NCI-H226 (cell line): ENCODE measurements at places on chromosomes 13 and 19.

DNA sequence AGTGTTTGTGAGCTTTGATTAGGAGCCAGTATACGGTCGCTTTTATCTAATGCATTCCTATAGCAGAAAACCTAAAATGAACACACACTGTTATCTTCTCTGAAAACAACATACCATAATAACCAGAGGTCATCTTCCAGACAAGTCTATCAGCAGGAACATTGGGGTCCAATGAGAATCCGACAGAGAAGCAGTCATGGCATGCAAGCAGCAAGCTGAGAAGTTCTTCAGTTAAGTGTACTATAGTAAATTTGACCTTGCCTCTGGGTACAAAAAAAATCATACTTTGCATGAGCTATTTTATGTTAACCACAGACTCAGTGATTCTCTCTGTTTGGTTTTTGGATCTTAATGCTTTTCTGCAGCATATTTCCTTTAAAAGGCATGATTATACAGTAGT lies 1505.1 kb downstream of the PCDH9 start:
- DNase-seq: no peak

GRCh38 chr19:5288347-5288739 lies 52.3 kb downstream of the PTPRS start:
- no peak for DNase-seq

DNA sequence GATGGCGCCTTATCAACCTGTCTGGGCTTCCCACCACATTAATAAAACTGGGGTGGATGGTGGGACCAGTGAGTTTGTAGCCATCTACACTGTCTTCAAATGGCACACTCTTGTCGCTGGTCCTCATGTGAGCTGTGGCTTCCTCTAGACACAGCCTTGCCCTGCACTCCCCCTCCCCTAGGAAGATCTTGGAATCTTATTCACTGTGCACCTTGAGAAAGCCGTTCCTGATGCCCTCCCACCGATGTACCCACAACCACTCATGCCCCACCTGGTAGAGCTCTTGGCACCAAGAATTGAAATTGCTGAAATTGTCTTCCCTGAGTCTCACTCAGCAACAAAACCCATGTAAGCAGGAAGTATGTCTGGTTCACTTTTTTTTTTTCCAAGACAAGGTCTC lies 146.0 kb downstream of the PTPRS start:
- DNase-seq: no peak

GRCh38 chr19:948842-949496 lies 23.1 kb downstream of the ARID3A start:
- no peak for DNase-seq

DNA sequence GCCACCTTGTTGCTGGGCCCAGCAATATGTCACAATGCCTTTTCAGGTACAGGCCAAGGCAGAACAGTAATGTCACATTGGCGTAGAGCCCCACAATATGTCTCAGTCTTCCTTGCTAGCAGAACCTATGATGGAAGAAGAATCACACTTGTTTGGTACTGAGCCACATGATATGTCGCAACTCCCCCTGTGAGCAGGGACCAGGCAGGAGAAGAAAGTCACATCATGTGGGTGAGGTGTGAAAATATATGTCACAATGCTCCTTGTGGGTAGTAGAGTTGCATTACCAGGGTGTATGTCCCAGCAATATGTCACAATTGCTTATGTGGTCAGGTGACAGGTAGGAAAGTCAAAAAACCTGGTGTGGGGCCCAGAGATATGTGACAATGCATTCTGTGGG lies 7.1 kb upstream of the ZNF91 start:
- no peak for DNase-seq

GRCh38 chr13:30862707-30863106 lies 43.4 kb upstream of the MEDAG start:
- no peak for DNase-seq

- no peak for DNase-seq
Observed at GRCh38 chr13:42173789-42174343, 98.1 kb upstream of the AKAP11 start.

DNA sequence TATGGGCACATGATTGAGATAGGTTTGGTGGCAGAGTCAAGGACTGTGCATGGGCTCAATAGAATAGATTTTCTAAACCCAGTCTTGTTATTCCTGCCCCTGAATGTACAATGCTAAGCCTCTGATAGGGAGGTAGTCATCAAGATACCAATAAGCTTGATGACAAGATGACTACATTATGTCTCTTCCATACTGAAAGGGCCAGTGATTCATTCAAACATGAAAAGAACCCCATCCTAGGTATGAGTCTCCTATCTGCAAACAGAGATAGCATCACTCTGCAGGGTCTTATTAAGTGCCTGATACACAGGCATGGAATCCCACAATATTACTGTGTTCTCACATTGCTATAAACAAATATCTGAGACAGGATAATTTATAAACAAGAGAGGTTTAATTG lies 40.3 kb upstream of the UFM1 start:
- DNase-seq: no peak

GRCh38 chr19:35303357-35303915 lies 11.5 kb downstream of the MAG start:
- no peak for DNase-seq

- DNase-seq: peak; percentile 85
Observed at GRCh38 chr19:16897029-16897855, 8.4 kb downstream of the F2RL3 start.

- DNase-seq: peak; percentile 40
Observed at GRCh38 chr13:31835932-31836331, 96.6 kb downstream of the RXFP2 start.
